CD4-positive, alpha-beta T cell treated with Interleukin-4 for 4 hours (primary cell): ENCODE measurements at places on chromosomes 16 and 17.

DNA sequence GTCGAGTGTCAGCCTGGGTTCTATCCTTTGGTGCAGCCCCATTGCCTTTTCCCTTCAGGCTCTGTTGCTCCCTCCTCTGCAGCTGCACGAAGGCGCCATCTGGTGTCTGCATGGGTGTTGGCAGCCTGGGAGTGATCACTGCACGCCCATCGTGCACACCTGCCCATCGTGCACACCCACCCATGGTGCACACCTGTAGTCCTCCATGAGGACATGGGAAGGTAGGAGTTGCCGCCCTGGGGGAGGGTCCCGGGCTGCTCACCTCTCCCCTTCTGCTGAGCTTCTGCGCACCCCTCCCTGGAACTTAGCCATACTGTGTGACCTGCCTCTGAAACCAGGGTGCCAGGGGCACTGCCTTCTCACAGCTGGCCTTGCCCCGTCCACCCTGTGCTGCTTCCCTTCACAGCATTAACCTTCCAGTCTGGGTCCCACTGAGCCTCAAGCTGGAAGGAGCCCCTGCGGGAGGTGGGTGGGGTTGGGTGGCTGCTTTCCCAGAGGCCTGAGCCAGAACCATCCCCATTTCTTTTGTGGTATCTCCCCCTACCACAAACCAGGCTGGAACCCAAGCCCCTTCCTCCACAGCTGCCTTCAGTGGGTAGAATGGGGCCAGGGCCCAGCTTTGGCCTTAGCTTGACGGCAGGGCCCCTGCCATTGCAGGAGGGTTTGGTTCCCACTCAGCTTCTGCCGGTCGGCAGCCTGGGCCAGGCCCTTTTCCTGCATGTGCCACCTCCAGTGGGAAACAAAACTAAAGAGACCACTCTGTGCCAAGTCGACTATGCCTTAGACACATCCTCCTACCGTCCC lies 2.9 kb downstream of the CTRL start:
- peak; percentile 74 for DNase-seq

- no peak for DNase-seq
These were observed 63.0 kb upstream of the TEKT3 start for GRCh38 chr17:15404106-15405057.

DNA sequence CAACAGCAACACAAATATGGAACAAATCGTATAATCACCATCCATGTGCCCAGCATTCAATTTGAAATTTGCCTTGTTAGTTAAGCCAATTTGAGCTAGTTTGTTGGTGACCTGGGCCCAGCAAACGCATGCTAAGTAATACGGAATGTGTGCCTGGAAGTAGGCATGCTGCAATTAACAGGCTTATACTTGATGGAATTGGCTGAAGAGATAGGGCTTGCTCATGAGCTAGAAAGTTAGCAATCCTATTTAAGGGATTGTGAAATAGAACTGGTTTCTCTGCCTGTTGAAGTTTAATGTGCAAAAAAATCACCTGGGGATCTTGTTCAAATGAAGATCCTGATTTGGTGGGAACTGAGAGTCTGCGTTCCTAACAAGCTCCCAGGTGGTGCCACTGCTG lies 8.5 kb upstream of the LPO start:
- no peak for DNase-seq

DNA sequence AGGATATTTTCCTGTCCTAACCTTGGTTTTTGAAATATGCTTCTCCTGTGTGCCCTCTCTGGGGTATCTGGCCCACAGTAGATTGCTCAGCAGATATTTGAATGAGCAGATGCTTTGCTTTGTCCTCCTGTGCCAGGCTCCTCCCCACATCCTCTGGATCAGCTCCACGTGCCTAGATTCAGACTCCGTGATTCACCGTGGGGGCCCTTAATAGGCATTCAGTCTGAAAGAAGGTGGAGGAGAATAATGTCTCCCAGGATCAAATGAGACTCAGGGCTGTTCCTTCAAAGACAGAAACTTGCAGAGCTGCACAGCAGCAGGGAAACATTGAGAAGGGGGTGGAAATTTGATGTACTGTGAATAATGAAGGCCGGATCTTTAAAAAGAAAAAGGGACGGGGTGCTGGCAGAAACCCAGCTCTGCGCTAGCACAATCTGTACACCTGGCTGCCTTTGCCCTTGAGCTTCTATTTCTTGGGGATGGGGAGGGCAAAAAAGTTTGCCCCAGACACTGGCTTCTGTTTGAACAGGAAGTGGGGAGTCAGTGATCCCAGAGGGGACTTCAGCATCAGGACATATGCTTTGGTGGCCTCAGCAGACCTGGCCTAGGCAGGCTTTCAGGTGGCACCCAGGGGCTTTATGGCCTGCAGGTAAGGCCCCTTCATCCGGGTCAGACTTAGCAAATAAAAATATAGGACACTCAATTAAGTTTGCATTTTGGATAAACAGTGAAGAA lies 15.9 kb upstream of the SLC12A3 start:
- DNase-seq: no peak

- DNase-seq: no peak
These were observed 6.3 kb downstream of the CLUH start for GRCh38 chr17:2705263-2705662.

DNA sequence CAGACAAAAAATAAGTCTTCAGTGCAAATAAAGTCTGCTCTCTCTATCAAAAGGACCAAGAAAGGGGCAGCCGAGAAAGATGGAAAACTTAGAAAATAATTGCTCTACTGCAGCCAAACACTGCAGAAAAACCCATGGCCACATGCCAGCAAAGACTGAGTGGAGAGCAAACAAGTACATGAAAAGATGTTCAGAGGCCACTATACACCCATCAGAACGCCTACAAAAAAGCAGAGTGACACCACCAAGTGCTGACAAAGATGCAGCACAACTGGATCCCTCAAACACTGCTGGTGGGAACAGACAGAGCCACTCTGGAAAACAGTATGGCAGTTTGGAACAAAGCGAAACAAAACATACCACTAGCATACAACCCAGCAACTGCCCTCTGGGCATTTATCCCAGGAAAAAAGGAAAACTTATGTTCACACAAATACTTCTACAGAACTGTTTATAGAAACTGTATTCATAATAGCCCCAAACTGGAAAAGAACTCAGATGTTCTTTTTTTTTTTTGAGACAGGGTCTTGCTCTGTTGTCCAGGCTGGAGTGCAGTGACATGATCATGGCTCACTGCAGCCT lies 36.7 kb downstream of the KIAA0753 start:
- no peak for DNase-seq

GRCh38 chr16:12329246-12329995 lies 352.9 kb downstream of the SNX29 start:
- no peak for DNase-seq

DNA sequence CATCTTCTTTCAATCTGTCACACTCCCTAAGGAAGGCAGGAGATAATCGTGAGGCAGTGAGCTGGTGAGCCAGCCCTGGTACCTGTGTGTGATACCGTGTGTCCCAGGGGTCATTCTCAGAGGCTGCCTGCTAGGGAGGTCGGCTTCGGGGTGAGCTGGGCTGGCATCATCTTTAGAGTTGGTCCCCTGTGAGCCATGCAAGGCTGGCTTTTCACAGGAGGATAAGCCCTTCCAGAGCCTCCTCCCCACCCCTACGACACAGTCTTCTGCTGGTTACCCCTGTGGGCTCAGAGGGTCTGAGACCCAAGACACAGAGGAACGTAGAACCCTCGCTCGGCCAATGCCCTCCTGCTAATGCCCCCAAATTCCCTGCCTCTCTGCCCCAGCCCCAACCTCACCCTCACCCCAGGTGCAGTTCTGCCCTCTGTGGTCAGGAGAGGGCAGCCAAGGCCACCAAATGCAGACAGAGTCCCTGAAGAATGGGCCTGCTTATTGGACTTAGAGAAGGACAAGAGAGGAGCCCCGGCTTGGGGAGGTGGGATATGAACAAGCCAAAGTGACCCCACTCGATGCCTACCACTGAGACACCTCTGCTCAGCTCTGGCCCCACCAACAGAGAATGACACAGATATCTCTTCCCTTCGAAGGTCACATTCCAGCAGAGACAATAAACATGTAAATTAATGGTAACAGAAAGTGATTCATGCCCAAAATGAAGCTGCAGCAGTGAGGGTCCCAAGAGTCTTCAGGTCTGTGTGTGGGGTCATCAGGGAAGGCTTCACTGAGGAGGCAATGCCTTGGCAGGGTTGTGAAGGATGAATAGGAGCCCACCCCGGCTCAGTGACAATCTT lies 80.8 kb upstream of the CCL1 start:
- DNase-seq: no peak

DNA sequence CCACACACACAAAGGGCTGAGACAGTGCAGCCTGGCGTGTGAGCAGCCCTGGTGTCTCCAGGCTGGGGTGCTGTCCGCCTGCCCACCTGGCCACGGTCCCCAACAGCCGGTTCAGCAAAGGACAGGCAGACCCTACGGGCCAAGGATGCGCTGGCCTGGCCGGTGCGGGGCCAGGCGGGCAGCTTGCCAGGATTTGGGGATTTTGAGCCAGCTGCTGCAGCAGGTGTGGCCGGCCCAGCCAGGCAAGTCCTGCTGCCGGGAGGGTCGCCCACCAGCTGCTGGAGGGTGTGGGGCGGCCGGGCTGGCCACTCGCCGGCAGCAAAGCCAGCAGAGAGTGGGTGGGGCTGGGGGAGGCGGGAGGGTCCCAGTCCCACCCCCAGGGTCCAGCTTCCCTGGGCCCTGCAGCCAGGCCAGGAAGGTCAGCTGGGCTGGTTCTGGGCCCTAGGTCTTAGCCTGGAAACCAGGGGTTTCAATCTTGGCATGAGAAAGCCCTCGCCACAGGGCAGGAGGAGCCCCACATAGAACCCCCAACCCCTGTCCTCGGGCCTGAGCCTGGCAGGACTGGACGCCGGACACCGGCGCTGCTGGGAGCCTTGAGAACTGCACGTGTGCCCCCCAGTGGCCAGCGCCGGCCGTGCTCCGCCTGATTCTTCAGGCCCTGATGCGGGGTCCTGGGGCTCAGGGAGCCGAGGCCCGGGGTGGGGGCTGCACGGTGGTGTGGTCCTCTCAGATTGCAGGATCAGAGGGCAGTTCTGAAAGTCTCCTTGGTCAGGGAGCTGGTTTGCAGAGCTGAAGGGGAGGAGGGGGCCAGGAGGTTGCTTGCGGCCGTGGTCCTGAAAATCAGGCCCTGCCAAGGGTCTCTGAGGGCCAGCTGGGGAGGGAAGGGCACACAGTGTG lies 17.6 kb upstream of the SSTR5 start:
- DNase-seq: no peak

DNA sequence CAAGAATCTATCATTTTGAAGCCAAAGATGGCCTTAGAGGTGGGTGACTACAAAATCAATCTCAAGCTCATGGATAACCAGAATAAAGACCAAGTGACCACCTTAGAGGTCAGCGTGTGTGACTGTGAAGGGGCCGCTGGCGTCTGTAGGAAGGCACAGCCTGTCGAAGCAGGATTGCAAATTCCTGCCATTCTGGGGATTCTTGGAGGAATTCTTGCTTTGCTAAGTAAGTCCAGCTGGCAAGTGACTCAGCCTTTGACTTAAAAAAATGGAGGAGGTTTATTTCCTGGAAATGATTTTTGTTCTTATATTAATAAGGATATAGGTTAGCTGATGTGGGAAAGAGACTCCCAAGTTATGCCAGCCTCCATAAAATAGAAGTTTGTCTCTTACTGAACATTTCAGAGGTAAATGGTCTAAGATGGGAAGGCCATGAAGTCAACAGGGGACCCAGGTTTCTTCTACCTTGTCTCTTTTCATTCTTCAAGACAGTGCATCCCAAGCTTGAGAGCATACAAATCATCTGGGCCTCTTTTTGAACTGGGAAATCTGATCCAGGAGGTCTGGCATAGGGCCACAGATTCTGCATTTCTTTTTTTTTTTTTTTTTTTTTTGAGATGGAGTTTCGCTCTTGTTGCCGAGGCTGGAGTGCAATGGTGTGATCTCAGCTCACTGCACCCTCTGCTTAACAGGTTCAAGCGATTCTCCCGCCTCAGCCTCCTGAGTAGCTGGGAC lies 19.8 kb upstream of the TANGO6 start:
- no peak for DNase-seq

- no peak for DNase-seq
These were observed 28.1 kb downstream of the TOX3 start for GRCh38 chr16:52518884-52519283.

GRCh38 chr16:66572356-66572755 lies 6.1 kb downstream of the CMTM1 start:
- DNase-seq: no peak

DNA sequence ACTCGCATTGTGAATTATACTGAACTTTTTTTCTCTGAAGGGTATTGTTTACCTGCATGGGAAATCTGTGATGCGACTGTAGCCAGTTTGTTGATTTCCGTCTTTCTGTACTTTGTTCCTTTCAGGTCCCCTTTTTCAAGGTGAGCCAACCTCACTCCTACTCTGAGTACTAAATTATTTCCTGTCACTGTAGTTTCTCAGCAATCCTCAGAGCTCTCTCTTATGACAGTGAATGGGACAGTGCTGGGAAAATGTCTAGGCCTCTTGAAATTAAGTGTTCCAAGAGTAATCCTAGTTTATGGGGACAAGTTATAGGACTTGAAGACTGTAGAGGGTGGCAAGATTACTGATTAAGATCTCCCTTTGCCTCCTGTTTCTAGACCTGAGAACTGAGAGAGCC lies 167.6 kb downstream of the CNTNAP4 start:
- no peak for DNase-seq

GRCh38 chr17:1371893-1372590 lies 28.0 kb downstream of the YWHAE start:
- no peak for DNase-seq

DNA sequence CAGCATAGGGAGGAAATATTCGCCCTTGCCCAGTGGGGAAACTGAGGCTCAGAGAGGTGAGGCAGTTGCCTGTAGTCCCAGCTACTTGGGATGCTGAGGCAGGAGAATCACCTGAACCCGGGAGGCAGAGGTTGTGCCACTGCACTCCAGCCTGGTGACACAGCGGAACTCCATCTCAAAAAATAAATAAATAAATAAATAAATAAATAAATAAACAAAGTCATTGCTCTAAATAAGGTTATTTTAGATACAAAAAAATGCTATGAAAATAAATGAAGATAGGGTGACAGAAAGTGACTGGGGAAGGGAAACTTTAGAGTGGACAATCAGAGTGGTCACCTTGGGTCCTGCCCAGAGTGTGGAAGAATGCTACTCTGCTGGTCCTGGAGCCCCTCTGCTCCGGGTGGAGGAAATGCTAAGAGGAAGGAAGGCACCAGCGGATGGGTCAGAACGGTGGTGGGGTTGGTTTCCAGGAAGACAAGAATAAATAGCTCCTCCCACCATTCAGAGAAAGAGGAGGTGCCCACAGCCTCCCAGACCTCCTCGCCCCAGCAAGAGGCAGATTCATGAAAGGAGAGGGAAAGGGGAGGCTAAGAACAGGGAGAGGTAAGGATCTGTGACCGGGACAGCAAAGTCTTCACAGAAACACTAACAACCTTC lies 17.6 kb downstream of the TRPV3 start:
- no peak for DNase-seq

- peak; percentile 63 for DNase-seq
These were observed 105.2 kb downstream of the RPTOR start for GRCh38 chr17:80649672-80650330.

DNA sequence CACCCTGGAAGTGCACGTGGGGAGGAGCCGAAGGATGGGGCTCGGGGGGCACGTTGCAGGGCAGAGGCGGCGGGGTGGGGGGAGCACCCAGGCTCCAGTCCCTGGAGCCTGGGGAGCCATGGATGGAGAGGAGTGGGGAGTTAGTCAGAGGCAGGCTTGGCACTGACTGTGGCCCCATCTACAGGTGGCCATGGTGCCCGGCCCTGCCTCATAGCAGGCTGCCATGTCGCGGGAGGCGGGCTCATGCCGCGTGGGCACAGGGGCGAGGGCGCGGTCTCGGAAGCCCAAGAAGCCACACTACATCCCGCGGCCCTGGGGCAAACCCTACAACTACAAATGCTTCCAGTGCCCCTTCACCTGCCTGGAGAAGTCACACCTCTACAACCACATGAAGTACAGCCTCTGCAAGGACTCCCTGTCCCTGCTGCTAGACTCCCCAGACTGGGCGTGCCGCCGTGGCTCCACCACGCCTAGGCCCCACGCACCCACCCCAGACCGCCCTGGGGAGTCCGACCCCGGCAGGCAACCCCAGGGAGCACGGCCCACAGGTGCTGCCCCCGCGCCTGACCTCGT lies 3.0 kb downstream of the PRR35 start:
- DNase-seq: no peak
